NCI-H1092 (cell line): ENCODE measurements at places on chromosomes 5 and 9.

DNA sequence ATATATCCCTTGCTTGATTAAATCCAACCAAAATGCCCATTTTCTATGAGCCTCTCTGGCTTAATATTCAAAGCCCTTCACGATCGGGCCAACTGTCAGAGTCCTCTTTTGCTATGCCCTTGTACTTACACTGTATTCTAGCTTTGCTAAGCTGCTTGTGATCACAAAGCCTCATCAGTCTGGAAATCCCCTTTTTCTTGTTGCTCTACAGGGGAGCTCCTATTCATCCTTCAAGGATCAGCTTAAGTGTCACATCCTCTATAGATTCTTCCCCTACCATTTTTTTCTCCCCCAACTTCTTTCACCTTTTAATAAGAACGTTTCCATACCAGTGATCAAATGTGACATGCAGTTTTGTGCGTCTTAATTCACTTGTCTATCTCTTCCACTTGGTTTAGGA is 450.4 kb upstream of the CHD1 start:
- DNase-seq, result no peak

- no peak for DNase-seq
Observed at GRCh38 chr9:91378695-91379127, 17.0 kb upstream of the AUH start.

GRCh38 chr9:10108815-10109214 is 504.0 kb downstream of the PTPRD start:
- no peak for DNase-seq

DNA sequence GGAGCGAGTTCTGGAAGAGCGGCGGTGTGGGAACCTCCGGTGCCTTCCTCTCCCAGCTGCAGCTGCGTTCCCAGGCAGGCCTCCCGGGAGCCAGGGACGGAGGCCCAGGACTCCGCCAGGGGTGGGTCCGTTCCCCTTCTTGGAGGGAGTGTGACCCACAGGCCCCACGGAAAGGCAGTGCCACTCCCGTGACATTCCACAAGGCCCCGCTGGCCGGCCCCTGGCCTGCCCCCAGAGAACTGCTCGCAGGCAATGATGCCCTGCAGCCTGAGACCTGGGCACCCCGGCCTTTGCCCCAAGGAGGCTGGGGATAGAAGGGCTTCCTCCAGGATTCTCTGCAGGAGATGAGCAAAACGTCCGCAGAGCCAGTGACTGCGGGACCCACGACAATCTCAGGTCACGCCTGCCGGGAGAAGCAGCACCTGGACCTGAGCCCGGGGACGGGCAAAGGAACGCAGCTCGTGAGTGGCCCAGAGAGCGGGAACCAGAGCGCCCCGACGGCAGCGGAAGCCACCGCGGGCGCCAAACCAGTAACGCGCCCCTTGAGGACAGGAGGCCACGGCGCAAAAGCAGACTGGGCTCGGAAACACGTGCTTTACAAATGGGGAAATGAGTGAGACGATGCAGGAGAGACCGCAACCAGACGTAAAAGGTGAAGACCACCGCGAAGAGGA is 9.3 kb downstream of the OBP2B start:
- peak; percentile 20 for DNase-seq

- no peak for DNase-seq
Observed at GRCh38 chr5:155826611-155827507, 500.1 kb upstream of the SGCD start.

DNA sequence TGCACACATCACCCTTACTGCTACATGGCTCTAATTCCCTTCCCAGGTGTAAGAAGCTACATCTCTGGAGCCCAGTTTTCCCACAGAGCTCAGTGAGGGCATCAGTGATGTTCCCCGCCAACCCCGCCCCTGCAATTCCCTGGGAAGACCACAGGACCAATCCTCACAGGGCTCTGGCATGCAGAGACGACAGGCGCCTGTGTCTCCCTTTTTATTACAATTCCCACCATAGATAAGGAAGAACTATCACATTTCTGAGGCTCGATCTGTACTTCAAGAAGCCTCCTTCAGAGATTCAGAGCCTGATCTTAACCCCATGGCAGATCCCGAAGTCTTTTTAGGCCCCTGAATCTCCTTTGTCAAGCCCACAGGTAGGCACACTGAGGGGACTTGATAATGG is at the start of gene OR1L6:
Gene OR1L6 (plus strand): TSS at position 301 of the 400 bp plus-strand sequence. CDS start 7,545 bp downstream, outside the sequence.
- no peak for DNase-seq

DNA sequence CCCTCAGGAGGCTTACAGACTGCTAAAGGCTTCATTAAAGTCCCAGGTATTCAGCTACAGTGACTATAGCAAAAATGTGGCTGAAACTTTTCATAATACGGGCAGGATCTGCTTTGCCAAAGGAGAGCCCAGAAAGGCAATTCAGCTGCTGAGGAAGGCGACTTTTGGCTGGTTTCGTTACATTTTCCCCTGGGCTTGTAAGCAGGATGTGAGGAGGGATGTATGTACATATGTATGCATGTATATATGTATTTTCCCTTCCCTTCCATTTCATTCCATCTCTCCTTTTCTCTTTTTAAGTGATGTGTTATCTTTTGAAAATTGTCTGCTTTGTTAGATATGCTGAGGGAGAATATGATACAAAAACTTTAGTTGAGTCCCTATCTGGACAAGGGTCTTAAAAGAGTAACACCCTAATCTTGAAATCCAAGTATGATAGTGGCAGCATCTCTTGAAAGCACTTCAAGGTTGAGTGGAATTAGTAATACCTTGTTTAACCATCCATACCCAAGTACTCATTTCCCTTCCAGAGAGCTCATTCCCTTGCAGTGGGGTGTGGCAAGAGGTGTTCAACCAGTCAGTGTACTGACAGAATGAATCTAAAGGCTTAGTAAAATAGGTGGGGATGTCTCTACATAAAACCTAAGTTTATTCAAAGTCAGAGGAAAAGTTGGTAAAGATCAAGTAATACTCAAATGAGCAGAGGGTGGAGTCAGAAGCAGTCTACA is 28.7 kb downstream of the RAD1 start:
- DNase-seq, result no peak

DNA sequence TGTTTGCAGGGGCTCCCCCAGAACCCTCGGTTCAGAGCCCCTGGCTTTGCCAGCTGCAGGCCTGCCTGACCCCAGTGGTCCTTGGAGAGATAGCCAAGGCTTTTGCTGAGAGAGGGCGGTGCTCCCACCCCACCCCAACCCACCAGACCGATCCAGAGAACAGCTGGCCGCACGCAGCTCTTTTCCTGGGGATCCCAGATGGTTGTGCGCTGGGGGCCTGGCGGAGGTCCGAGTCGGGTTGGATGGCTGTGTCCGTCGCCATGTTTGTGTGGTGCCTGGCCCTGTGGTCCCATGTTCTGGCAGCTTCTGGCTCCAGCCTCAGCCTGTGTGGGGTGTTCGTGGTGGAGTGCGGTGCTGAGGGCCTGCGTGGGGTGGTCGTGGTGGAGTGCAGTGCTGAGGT is 97.5 kb downstream of the RXRA start:
- DNase-seq, result no peak

- no peak for DNase-seq
Observed at GRCh38 chr9:14277761-14278160, 36.2 kb downstream of the NFIB start.
